Sigmoid colon (tissue), 7 donors: ENCODE measurements at places on chromosomes 2 and 18. TPM values are rescaled to one million over a fixed set of nuclear protein-coding genes. Genes with fewer than 3 reads are reported as not detected.

- no peak for DNase-seq
Measured at GRCh38 chr18:39806525-39806924, 2148.5 kb upstream of the PIK3C3 start.

DNA sequence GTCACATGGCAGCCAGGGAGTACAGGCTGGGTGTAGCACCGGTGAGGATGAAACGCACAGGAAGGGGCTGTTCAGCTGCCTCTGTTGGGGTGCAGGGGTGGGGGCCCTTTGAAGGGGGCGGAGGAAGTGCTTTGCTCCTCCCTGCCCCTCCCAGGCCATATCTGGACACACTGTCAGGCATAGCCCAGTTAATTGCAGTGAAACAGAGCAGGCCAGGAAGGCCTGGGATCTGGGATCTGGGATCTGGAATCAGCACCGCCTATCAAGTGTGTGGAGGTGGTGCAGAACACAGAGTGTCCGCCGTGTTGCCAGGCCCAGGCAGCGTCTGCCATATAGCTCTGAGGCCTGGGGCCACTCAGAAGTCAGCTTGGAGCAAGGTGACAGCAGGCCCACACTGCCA, 119.3 kb upstream of the MSH2 start:
- DNase-seq = no peak

DNA sequence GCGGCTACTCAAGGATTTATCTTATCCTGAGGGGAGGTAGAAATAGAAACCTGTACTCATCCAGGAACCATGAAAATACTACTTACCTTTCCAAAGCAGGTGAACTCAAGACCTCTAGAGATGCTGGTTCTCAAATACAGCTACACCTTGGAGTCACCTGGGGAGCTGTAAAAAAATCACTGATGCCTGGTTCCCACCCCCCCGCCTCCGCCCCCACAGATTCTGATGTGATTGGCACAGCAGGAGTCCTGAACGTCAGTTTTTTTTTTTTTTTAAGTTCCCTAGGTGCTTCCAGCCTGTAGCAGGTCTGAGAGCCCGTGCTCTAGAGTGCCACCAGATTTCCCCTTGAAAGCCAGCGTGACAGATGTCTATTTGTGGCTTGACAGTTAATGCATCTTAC, 113.6 kb downstream of the MRO start:
- peak; percentile 17 for DNase-seq

DNA sequence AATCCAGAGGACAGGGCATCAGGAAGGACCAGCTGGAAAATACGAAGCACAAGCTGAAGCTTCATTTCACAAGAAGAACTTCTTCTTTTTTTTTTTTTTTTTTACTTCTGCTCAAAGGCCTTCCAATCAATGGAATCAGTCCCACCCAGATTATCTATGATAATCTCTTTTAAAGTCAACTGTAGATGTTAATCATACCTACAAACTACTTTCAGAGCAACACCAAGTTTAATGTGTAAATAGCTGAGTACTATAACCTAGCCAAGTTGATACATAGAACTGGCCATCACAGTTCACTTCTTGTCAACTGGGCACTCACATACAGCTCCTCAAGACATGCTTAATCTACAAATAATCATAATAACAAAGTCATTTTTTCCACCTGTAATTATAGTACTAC, 1645.9 kb upstream of the CELF4 start:
- DNase-seq = no peak

GRCh38 chr2:190584980-190585661, 50.6 kb upstream of the NEMP2 start:
- no peak for DNase-seq

Gene ALK
- total RNA-seq = 2.9 TPM

Gene SNRPD1
- 10.3 TPM for total RNA-seq
